ENCODE measurements at places on chromosomes 7 and 10. TPM values are rescaled to one million over a fixed set of nuclear protein-coding genes. Genes with fewer than 3 reads are reported as not detected.

Gene CCDC146
- total RNA-seq: 15.5 TPM

Gene MPP7
- total RNA-seq: 2.9 TPM

Gene NUTM2A
- 0.98 TPM for total RNA-seq

GRCh38 chr7:151834271-151835035 is 42.5 kb downstream of the PRKAG2 start:
- DNase-seq: no peak

DNA sequence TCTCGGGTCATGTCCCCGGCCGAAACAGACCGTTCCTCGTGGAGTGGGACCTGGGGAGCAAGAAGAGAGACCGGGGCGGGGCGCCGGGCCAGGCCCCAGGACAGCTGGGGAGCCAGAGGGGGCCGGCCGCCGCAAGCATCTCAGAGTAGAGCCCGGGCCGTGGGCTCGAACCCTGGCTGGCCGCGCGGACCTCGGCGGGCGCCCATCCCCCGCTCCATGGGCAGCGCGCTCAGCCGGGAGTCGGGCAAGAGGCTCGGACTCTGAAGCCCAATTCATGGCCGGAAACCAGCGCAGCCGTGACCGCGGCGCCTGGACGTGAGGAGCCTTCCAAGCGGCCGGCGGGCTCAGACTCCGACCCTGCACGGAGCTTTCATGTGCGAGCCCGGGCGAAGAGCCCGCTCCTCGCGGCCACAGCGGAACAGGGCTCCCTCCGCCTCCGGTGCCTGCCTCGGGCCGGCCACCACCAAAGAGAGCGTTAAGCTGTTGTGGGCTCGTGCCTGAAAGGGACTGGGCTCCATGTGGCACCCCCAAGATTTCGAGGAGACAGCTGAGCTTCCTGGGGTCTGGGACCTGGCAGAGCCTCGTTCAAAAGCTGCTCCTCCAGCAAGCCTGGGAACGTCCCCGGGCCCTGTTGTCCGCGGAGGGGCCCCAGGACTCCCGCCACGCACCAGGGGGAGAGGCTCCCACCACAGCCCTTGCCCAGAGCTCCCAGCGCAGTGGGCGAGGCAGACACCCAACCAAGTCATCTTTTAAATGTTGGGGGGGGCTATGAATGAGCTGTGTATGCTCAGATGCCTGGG is 757 bp upstream of the GRID1 start:
- no peak for DNase-seq

DNA sequence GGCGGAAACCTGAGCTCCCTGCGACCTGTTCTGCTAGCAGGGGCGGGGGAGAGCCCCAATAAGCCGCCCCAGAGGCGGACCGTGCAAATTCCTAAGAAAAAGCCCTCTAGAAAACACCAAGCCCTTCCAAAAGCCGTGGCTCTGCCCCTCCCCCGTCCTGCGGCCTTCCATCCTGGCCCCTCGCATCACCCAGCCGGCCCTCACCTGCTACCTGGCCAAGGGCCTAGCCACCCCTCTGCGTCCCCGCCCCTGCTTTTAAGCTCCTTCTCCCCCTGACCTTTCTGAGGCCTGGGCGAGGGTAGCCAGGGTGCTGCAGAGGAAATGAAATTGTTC is 24.9 kb downstream of the SKIDA1 start:
- no peak for DNase-seq

DNA sequence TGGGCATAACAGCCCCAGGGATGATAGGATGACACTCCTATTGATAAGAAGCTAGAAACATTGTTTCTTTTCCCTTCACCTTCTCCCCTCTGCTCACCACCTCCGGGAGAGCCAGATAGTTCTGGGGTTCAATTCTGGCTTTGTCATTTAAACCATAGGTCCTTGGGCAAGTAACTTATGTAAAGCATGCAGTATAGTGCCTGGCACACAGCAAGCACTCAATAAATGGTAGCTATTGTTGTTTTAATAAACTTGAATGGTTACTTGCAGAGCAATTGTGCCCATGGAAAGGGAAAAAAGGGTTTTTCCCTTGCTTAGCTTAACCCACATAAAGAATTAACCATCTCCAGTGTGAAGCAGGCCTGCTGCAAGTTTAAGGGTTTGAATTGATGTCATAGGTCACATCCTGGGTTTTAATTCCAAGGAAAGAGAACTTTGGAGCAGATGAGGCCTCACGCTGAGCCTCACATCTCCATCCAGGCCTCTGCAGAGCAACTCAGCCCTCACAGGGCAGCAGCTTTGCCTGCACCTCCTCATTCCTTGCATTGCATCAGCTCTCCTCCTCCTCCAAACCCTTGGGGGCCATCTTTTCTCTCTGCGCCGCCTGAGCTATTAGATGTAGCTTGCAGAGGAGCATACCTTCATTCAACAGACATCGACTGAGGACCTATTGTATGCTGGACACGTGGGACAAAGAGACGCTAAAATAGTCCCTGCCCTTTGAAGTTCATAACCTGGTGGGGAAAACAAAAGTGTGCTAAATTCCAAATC is 22.9 kb downstream of the ZNF775 start:
- DNase-seq: no peak

- DNase-seq: no peak
Observed at GRCh38 chr10:78754269-78755062, 314.3 kb upstream of the ZMIZ1 start.

DNA sequence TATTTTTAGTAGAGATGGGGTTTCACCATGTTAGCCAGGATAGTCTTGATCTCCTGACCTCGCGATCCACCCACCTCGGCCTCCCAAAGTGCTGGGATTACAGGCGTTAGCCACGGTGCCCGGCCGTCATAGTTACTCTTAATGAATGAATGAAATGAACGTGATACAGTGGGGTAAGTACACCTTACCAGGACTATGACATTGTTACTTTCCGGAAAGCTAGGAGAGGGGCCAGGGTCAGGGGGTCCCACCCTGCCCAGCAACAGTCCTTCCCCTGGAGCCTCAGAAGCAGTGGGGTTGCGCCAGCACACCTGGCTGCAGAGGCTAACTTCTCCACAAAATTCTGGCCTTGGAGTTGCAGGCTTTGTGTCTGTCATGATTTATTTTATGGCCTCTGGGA is 21.4 kb downstream of the VSTM4 start:
- DNase-seq: no peak

All from breast epithelium (tissue), 4 donors.